Stimulated activated CD4-positive, alpha-beta T cell treated with anti-CD3 and anti-CD28 coated beads, Interleukin-1b, Interleukin-23, amount 100 ng/mL, for 1 hour (primary cell): ENCODE measurements at places on chromosomes 5 and 9.

GRCh38 chr9:33289496-33289895, 820 bp upstream of the NFX1 start:
- no peak for DNase-seq

GRCh38 chr5:52961274-52961681, 27.9 kb upstream of the ITGA2 start:
- DNase-seq: no peak

- no peak for DNase-seq
These were observed 146.5 kb downstream of the FANCC start for GRCh38 chr9:95171001-95171400.

DNA sequence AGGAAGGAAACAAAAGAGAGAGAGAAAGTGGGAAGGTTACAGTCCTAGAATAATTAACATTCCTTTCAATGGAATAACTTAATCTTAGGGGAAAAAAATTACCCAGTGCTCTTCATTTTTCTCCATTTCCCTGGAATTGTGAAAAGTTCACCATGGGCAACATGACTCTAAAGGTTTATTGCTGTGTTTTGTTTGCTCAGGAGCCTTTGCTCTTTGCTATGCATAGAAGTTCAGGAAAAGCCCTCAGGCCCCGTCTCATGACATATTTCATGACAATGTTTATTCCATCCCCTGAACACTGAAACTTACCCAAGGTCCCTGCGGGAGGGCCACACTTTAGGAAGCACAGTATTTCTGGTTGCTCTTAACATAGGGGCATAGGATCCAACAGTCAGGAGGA, 9.8 kb upstream of the CTSL start:
- DNase-seq: no peak

DNA sequence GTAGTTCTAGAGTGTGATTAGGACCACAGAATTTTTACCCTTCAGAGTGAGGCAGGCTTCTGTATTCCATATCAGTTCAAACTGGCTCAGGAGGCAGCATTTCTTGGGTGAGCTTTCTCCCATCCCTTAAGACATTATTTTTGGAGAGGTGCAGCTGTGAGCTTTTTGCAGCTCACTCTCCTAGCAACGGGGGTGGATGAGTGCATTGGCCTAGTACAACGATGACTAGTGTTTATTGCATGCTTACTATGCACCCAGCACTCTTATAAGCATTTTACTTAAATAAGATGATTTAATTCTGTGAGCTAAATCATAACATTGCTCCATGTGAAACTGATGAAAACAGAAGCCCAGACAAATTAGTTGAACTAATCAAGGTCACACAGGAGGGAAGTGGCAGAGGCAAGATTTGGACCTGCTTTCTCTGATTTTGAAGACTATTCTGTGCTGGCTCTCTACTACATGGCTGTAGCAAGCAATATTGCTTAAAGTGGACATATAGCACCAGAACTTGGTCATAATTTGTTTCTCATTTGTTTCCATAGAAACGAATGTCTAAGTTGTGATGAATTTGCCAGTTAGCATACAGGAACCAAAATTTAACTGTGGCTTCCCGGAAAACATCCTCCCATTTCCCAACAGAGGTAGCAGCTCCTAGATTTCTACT, 372.1 kb upstream of the RIOK2 start:
- DNase-seq: no peak

GRCh38 chr9:89543111-89543510, 45.2 kb upstream of the SEMA4D start:
- DNase-seq: no peak

DNA sequence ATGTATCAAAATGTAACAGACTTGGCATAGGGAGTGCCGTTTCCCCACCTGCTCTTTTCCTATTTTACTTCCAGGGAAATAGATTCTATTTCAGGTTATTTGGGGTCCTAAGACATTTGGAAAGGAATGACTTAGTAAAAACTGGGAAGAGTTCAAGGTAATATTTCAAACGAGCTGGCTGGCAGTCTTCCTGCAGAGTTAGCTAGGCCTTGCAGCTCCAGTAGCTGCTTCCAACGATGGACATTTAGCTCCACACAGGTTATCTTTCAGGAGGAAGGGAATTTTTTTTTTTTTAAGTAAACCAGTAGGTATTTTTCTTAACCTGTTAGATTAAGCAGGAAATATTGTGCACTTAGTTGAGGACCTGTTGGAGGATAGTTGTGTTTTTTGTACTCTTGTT, 45.2 kb downstream of the TLE4 start:
- DNase-seq: no peak

- DNase-seq: no peak
These were observed 56.3 kb downstream of the GDA start for GRCh38 chr9:72205513-72205912.

- no peak for DNase-seq
These were observed 290.1 kb upstream of the CDH9 start for GRCh38 chr5:27328480-27328879.

- DNase-seq: no peak
These were observed 74.5 kb upstream of the MEGF10 start for GRCh38 chr5:127216143-127216542.

- DNase-seq: no peak
These were observed 66.0 kb upstream of the GARNL3 start for GRCh38 chr9:127198587-127198986.
